NCI-H526 (cell line): ENCODE measurements at places on chromosomes 16 and 17.

DNA sequence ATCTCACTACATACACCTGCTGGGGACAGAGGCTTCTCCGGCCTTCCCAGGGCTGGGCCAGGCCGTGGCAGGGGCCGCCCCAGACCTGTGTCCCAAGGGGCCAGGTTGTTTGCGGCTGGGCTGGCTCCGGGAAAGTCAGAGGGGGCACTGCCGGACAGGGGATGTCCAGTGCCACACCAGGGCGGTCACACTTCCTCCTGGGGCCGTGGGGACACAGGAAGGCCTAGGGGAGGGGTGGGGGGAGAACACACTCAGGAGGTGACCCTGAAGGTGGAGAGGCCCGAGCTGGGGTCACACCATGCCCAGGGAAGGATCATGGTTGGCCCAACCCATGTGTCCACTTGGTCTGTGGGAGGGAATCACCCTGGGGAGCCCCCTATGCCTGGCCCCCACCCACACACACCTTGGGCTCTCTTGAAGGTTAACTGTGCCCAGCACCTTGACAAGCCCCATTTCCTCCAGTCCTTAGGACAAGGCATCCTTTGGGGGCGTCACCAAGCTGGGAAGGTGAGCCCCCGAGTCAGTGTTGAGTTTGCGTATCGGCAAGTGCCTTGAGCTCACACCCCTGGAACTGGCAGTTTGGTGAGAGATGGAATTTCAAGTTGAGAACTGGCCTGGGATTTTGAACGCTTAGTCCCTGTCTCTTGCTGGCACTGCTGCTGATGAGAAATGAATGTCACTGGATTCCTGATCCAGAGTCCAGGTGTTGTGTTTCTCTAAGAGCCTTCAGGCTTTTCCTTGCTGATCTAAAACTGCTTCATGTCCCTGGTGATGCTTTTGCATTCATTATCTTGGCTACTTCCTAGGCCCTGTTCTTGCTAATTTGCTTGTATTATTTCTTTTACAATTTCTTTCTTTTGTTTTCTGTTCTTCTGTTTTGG, 7.7 kb upstream of the ACTG1 start:
- DNase-seq: peak; percentile 75

- no peak for DNase-seq
Observed at GRCh38 chr17:75456039-75456416, 407 bp upstream of the TMEM94 start.

GRCh38 chr16:72936408-72936807, 111.5 kb downstream of the ZFHX3 start:
- DNase-seq: no peak

DNA sequence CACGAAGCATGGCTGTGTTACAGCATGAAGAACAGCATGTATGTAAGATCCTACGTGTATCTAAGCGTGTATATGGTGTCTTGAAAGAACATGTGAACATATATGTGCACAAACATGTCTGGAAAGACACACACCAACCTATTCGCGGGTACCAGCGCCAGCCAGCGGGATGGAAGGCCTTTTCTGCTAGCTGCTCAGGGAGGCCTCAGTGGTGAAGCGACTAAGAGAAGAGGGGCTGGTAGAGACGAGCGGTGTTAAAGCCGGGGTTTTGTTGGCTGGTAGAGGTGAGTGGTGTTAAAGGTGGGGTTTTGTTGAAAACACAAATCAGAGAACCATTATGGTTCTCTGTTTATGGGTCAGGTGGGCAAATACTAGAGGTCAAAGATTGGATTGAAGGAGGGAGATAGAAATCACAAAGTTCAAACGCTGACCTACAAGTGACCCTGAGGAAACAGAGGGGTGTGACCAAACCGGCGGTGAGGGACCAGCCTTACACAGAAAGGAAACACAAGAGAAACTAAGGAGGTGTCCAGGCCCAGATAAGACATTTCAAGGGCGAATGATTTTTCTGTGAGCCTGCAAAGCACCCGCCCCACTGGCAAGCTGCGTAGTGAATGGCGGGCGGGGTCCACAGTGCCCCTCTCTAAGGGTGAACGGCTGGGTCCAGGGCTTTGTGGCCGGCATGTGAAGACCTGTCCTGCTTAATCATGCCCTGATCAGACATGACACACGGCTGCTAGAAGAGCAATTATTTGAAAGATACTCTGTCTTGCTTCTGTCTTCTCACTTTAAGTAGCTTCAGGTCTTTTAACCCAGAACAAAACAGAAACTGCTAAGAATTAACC, 8.1 kb downstream of the ZCCHC14 start:
- DNase-seq: no peak

DNA sequence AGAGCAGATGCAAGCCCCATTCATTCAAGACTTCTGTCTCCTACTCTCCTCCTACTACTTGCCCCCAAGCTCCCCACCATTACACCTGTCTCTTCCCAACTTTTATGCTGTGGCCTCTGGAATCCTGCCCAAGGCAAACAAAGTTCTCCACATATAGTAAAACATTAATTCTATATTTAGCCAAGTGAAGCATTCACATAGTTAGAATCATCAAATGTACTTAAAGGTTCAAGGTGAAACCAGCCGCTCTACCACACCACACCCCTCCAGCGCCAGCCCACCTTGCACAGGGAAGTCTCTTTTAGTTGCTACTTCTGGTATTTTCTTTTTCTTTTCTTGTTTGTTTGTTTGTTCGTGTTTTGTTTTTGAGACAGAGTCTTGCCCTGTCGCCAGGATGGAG, 25.4 kb upstream of the GUCY2D start:
- DNase-seq: no peak

DNA sequence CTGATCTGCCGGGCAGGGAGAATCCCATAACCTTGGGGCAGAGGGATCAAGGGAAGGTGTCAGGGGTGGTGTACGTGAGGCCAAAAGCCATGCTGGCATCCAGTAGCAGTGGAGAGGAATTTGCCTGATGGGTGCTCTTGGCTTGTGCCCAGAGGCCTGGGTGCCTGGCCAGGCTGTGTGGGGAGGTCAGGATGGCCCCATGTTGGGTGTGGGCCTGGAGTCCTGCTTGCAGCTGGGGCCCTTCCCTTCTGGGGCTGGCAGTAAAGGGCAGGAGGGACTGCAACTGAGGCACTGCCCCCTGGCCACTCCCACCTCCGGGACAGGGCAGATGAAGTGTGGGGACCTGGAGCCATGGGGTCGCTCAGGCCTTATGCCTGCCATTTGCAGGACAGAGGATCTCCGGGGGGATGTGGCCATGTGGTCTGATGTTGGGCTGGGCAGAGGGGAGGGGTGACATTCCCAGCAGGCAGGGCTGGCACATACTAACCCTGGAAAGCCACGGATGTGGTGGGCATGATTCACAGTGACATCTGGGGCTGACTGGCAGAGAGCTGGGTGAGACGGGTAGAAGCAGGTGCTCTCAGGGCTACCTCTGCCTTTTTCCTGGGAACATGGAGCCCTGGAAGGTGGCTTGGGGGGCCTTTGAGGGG, 3.5 kb downstream of the FMNL1 start:
- no peak for DNase-seq

- DNase-seq: no peak
Observed at GRCh38 chr17:82841921-82842596, 2.2 kb upstream of the ZNF750 start.

DNA sequence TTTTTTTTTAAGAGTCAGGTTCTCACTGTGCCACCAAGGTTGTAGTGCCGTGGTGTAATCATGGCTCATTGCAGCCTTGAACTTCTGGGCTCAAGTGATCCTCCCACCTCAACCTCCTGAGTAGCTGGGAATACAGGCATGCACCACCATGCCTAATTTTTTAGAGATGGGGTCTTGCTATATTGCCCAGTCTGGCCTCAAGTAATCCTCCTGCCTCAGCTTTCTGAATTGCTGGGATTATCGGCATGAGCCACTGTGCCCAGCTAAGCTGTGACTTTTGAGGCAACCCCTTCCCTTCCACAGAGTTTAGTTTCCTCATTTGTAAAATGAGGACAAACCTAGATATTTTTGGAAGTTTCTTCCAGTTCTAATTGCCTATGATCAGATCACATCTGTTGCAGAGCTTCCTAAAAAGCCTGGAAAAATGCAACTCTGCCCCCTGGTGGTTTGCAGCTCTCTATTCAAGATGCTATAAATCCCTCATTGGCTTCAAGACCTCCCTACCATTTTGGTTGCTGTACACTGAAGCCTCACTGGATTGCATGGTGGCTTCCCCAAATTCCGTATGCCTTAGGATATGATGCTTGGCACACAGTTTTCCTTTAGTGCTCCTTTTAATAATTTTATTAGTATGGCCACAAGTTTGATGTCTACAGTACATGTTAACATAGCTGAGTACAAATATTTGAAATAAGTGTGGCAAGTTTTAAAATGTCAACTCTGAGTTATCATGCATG, 19.3 kb downstream of the GDE1 start:
- peak; percentile 77 for DNase-seq

- DNase-seq: no peak
Observed at GRCh38 chr16:75287708-75288107, 36.3 kb upstream of the BCAR1 start.

DNA sequence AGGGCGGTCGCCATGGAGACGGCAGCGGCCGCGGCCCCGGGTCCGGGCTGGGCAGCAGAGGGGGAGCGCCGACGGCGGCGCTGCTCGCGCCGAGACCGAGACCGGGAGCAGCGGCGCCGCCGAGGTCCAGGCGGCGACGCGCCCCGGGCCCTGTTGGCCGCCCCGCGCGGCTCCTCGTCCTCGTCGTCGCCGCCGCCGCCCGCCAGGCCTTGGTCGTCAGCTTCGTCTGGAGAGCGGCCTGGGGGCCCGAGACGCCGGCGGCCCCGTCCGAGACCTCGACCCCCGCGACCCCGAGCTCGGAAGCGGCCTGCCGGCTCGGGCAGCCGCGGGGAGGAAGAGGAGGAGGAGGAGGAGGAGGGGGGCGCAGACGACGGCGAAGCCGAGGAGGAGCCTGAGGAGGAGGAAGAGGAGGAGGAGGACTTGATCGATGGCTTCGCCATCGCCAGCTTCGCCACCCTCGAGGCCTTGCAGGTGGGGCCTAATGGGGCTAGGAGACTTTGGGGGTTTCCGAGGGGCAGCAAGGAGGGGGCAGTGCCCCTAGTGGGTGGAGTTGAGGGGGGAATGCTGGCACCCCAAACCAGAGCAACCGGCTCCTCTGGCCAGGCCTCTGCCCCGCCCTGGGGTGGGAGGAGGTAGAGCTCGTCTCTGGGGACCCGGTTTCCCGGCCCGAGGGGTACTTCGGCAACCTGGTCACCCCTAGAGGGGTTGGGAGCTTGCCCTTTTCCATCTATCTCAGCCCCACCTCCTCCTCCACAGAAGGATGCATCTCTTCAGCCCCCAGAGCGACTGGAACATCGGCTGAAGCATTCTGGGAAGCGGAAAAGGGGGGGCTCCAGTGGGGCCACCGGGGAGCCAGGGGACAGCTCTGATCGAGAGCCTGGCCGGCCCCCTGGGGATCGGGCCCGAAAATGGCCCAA, 1.5 kb downstream of the FBRS start:
- DNase-seq: no peak

- DNase-seq: no peak
Observed at GRCh38 chr16:65480281-65481091, 358.6 kb upstream of the CDH11 start.

GRCh38 chr17:19369846-19370492, 7.4 kb upstream of the B9D1 start:
- DNase-seq: no peak

- DNase-seq: no peak
Observed at GRCh38 chr17:11391134-11391533, 150.1 kb downstream of the SHISA6 start.

DNA sequence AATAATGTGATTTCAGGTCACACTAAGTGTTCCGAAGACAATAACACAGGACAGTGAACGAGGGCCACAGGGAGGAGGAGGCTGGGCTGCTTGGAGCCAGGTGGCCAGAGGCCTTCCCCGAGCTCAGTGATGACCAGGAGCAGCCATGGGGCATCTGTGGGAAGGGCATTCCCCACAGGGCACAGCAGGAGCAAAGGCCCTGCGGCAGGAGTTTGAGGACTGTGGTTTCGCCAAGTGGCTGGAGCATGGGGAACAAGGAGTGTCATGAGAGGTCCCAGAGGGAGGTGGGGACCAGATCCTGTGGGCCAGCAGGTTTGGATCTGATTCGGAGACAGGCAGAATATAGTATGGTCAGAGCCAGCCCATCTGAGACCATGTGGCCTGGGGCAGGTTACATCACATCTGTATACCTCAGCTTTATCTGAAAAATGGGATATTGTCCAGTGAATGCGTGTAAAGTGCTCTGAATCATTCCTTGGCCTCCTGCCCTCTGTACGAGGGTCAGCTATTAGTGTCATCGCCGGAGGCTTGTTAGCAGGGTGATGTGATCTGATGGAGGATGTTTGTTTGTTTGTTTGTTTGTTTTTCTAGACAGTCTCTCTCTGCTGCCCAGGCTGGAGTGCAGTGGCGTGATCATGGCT, 176.8 kb downstream of the KATNIP start:
- DNase-seq: no peak
